ENCODE measurements at places on chromosomes 2 and 18.

DNA sequence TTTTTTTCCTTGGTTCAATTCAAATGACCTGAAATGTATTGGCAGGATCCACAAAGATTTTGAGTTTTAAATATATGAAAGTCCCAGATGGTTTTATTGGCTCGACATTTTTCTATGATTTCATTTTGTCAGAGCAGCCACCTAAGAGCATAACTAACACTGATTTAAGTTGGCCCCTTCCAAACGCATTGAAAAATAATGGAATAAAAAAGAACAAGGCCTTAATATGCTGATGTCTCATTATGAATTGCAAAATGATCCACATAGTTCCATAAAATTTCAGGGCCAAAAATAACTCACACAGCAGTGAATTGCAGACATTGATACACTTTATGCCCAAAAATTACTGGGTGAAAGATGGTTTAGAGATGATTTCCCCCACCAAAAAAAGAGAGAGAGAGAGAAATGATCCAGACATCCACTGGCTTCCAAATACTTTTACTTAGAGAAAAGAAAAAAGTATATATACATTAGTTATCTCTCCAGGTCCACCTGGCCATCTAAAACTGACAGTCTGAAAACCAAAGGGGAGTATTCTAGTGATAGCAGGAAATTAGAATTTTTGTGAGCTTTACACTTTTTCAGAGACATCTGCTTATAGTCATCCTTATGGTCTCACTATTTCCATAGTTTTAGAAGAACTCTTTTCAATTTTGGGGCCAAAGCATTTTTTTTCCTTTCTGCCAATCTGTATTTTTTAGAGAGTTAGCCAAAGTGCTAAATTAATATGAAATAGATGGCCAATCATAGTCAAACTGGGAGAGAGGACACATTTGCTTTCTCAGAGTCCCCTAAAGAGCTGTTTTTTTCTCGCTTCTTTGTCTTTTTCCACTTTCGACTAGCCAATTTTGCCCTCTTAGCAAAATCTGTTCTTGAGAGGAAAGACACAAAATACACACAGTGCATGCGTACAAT, 213.5 kb upstream of the RND3 start:
- no peak for DNase-seq

DNA sequence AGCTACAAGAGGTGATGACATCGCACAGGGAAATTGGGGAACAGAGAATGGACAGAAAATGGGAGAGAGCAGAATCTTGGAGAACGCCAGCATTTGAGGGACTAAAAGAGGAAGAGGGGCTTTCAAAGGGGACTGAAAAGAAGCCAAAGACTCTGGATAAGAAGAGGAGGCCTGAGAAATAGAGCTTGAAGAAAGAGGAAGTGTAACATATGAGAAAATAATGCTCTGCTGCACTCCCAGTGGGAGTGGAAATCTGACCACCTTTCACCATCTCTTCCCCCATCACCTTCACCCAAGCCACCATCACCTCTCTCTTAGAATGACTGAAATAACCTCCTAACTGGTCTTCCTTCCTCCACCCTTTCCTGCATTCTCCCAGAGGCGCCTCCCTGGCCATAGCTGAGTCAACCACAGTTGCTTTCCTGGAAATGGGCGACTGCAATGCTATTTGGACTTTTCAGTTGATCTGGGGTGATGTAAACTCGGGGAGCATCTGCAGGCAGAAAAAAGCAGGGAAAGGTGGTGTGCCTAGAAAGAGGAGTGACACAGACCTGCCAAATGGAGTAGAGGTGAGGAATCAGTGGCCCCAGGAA, 16.8 kb downstream of the CXCR1 start:
- DNase-seq = no peak

DNA sequence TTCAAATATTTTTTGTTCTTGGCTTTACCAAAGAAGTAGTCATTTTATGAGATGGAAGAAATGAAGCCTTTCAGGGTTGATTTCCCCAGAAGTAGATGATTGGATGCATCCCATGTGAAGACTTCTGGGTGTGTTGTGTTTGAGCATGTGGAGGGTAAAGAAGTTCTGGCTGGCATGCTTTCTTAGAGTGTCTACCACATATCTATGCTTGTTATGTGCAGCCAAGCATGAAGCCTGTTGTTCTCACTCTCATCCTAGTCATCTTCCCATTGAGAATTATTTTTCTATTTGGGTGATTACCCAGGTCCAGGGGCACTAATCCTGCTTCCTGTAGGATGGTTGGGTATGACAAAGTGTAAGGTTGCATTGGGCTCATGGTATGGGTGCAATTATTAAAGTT, 472.9 kb downstream of the PTPRM start:
- DNase-seq = no peak

- no peak for DNase-seq
Measured at GRCh38 chr18:31386741-31387140, 10.2 kb downstream of the DSG4 start.

DNA sequence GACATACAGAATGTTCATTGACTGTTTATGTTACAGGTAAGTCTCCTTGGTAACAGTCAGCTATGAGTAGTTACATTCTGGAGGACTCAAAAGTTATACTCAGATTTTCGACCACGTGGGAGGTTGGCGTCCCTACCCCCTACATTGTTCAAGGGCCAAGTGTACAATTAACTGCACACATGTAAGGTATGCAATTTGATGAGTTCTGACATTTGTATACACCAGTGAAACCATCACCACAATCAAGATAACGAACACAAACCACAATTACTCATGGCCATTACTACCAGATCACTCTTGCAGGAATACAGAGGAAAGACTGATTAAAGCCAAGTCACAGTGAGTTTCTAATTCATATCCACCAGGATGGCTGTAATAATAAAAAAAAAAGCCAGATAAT, 39.6 kb upstream of the LDLRAD4 start:
- no peak for DNase-seq

GRCh38 chr18:10376731-10377130, 77.7 kb upstream of the APCDD1 start:
- no peak for DNase-seq

- DNase-seq = no peak
Measured at GRCh38 chr2:95048825-95049682, 23.5 kb downstream of the MAL start.

GRCh38 chr2:126117886-126118285, 538.1 kb upstream of the GYPC start:
- DNase-seq = no peak

DNA sequence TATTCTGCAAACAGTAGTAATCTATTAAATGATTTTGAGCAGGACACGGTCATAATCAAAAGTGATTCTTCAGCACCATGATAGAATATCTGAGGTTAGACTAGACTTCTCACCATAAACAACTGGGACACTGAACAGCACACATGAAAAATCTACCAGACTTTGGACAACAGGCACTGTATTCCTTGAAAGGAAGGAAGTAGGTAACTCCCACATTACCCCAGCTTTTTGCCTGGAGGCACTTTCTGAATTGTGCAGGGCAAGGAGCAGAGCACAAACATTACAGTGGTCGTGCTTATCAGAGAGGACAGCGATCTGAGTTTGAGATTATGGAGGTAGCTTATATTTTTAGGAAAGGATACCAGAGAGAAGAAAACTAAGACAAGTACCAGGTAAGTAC, 25.3 kb upstream of the IL1RL1 start:
- DNase-seq = no peak

- DNase-seq = no peak
Measured at GRCh38 chr2:96240341-96241038, 25.3 kb downstream of the TMEM127 start.

- no peak for DNase-seq
Measured at GRCh38 chr2:38218591-38218991, 142.6 kb upstream of the CYP1B1 start.

DNA sequence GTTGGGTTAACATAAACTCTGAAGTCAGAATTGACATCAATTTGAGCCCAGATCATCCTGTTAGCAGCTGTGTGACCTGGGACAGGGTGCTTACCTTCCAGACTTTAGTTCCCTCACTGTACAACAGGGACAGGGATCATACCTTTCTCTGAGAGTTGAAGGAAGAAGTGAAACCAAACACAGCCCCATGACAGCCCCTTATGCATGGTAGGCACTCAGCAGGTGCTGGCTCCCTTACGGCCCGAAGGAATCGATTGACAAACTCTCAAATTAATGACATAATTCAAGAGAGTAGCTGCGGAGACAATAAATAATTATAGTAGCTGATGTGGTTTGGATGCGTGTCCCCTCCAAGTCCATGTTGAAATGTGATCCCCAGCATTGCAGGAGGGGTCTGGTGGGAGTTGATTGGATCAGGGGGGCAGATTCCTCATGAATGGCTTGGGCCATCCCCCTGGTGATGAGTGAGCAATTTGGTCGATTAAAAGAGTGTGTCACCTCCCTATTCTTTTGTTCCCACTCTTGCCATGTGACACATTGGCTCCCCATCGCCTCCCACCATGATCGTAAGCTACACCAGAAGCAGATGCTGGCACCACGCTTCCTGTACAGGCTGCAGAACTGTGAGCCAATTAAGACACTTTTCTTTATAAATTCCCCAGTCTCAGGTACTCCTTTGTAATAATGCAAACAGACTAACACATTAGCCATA, 72.4 kb downstream of the ODC1 start:
- DNase-seq = no peak

- DNase-seq = no peak
Measured at GRCh38 chr18:59633961-59634485, 63.2 kb downstream of the CCBE1 start.

GRCh38 chr2:238821944-238822670, 25.8 kb upstream of the TWIST2 start:
- DNase-seq = no peak

Measured in glutamatergic neuron (in vitro differentiated cells).